ENCODE measurements at places on chromosomes 16 and 17.

DNA sequence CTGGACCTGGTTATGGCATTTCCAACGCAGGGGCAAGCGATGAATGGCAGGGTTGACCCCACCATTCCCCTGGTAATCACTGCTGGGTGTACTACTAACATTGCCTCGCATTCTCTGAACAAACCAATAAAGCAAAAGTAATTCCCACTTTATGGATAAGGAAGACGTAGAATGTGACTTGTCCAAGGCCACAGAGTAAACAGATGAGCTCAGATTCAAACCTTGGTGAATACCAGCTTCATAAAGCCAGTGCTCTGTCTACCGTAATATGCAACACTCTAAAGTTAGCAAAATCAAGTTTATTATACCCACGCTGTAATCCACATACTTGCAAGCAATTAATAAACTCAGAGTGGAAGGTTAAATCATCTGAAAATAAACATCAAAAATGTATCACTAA is 59.6 kb downstream of the ANKFY1 start:
- no peak for DNase-seq

DNA sequence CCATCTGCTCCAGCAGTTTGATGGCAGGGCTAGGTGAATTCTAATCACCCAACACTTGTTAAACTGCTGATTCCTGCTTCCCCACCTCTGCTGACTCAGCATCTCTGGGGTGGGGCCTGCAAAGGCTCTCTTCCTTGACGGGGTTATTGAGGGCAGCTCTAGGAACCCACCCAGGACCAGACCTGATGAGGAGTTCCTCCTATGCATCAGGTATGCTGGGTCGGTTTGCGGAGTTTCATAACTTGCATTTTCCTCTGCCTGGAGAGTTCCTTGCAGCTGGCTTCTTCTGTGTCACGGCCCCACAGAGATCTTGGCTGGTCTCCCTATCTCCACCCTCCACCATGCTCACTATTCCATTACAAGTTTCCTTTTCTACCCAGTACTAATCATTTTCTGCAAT is 93.4 kb upstream of the CCL2 start:
- no peak for DNase-seq

DNA sequence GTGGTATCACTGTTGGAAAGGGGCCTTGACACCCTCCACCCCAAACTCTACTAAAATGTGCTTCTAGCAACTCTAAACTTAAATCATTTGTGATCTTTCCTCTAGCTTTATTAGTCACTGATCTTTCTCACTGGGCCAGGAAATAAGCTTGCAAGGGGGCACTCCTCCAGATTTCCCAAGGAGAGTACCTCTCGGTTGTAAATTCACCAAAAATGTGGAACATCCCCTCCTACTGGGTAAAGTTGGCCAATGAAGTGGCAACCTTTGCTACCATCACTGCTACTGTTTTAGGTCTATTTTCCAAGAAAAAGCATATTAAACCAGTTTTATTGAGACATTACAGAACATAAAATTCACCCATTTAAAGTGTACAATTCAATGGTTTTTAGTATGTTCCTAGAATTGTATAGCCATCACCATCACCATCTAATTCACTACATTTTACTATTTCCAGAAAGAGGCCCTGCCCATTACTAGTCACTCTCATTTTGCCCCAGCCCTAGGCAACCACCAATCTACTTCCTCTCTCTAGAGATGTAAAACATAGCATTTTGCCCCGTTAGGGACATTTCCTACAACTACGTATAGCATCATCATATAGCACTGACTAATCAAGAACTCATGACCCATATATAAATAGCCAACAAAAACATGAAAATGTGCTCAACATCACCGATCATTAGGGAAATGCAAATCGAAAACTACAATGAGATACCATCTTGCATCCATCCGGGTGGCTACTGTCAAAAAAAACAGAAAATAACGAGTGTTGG is 44.6 kb upstream of the ADCY9 start:
- no peak for DNase-seq

- DNase-seq, result no peak
These were observed 78.5 kb upstream of the C16orf82 start for GRCh38 chr16:26988186-26988585.

- no peak for DNase-seq
These were observed 488.6 kb downstream of the CDH8 start for GRCh38 chr16:61547626-61548025.

GRCh38 chr17:54891176-54891821 is 9.4 kb upstream of the TOM1L1 start:
- DNase-seq, result peak; percentile 54

- no peak for DNase-seq
These were observed at the start of gene TBX4 for GRCh38 chr17:61452301-61453290. TBX4 (plus strand) TSS chr17:61452422; CDS start chr17:61456491, 4,069 bp downstream.

DNA sequence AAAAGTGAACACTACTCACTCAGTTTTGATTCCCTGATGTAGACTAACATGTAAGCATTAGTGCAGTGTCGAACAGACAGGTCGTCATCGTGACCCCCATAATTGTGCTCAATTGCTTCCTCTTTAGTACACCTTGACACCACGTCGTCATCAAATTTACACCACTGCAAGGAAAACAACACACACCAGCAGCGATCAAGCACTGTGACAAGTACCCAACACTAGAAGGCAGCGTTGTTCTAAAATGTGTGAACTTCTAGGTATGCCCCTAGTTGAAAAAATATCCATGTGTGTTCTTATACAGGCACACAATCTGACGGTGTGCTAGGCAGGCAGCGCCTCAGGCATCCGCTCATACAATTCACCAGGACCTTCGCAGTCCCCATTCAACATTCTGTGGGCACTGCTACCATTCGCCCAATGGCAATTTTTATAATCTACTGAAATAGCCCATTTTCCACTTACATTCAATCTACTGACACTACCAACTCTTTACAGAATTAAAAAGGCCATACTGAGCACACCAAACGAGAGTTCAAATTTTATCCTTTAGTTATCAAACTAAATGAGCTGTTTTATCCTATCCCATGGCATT is 23.1 kb downstream of the LITAFD start:
- peak; percentile 75 for DNase-seq

DNA sequence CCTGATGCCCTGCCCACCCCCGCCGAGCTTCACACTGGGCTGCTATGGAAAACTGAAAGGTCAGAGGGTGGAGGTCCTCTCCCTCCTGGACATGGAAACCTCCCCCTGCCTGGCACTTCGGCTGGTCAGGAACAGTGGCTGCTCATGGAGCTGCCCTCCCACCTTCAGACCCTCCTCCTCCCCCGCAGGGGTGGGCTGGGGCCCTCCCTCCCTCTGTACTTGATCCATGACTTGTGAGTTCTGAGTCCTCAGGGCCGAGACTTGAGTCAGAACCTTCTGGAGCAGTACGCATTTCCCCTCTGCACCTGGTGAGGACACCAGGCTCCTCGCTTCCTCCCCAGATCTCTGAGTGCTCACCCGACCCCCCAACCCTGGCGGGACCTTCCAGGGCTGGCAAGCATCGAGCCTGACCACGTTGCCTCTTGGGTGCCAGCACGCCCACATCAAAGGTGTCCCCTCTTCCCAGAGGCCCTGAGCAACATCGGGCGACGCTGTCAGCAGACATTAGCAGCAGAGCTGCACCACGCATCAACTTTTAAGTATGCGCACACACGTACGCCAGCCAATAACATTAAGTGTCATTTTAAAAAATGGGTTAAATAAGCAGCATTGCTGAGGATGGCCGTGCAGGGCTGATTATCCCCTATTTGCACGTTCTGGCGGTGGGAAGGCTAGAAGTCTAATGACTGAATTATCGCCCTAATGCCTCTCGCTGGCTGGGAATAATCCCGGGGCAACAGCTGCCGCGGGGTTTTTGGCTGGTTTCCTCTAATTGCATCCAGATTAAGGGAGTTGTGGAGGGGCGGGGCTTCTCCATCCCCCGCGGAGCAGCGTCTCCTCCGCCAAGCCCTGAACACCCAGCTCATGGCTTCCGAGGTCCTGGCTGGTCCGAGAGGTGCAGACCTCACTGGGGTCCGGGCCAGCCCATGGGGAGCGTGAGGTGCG is 98.0 kb downstream of the TBC1D16 start:
- DNase-seq, result no peak

- no peak for DNase-seq
These were observed 7.7 kb downstream of the BEAN1 start for GRCh38 chr16:66434619-66435430.

GRCh38 chr17:50922107-50922506 is 56.0 kb upstream of the TOB1 start:
- DNase-seq, result no peak

GRCh38 chr16:1494129-1494640 is 1.0 kb downstream of the TELO2 start:
- peak; percentile 64 for DNase-seq

- no peak for DNase-seq
These were observed 17.6 kb upstream of the NKD1 start for GRCh38 chr16:50530277-50531236.

DNA sequence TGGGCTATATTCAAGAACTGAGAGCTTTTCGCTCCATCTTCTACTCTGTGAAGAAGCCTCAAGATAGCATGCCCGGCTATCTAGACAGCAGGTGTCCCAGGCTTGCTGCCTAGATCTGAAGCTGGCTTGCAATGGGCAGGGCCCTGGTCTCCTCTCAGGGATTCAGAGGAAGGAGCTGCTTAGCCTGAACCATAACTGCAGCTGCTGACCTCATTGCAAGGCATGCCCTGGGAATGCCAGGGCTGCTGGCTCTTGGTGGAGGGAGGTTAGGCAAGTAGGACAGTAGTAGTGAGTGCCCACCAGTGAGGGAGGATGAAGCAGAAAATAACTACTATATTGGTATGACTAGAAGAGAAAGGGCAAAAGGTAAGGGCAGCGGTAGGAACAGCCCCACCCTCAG is 21.3 kb upstream of the SLC35B1 start:
- DNase-seq, result no peak

- no peak for DNase-seq
These were observed 326.6 kb downstream of the PHKB start for GRCh38 chr16:47787696-47788095.

GRCh38 chr17:42438600-42439567 is 15.8 kb upstream of the CAVIN1 start:
- peak; percentile 46 for DNase-seq

DNA sequence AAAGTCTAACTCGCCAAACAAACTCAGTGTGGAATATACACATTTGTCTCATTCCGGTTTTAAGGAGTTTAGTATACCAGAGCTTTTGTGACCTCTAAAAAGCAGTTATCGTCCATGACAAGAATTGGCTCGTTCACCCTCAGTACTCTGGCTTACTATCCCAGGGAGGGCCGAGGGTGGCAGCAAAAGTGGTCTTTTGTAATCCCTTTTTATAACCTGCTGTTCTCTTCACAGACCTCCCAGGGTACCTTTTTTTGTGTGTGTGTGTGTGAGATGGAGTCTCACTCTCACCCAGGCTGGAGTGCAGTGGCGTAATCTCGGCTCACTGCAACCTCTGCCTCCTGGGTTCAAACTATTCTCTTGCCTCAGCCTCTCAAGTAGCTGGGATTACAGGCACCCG is 8.9 kb downstream of the NMT1 start:
- DNase-seq, result no peak

DNA sequence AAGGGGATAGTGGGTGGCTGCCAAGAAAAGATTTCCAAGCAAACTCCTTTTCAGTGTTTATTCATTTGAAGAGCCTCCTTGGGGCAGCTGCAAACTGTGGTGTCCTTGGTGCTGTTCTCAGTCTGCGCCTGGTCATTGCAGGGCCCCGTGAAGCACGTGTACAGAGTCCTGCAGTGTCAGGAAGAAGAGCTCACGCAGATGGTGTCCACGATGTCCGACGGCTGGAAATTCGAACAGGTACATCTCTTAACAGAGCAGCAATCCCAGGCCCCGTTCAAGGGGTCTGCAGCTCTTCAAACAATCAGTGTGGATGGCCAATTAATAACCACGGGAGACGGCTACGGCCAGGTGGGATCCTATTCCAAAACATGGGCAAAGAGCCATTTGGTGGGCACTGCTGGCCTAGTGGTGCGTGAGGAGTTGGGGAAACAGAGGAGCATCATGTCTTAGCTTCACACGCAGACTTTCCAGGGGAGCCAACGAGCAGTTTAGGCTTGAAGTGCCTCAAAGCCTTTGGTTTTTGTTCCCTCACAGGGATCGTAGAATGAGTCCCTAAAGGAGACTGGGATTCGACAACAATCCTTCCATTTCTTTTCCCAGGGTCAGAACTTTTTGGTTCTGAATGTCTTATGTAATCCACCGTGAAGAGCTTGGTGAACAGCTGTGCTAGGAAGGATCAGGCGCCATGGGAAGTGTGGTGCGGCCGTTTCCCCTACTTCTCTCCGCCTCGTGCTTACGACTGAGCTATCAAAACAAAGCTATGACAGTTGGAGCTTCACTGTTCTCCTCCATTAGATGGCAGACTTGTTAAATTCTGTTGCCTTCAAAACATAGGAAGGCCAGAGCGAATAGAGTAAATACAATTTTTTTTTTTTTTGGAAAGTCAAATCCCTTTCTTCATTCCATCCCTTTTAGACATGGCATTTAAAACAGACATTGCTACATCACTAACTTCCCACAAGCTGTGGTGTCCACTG is 12.6 kb downstream of the KCTD2 start:
- DNase-seq, result peak; percentile 72

GRCh38 chr17:49327835-49328784 is 33.9 kb downstream of the ZNF652 start:
- peak; percentile 76 for DNase-seq

- no peak for DNase-seq
These were observed 129.6 kb downstream of the MRM1 start for GRCh38 chr17:36730857-36731490.

- DNase-seq, result no peak
These were observed 394 bp upstream of the CPD start for GRCh38 chr17:30378241-30378824.

DNA sequence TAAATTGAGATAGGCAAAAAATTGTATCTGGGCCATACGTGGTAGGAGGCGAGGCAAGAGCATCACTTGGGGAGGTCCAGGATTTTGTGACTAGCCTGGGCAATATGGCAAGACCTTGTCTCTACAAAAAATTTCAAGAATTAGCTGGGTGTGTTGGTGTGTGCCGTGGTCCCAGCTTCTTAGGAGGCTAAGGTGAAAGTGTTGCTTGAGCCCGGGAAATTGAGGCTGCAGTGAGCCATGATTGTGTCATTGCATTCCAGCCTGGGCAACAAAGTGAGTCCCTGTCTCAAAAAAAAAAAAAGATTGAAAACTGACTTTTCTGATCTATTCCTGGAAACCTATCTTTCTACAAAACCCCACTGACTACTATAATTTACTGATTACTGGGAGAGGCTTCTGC is 26.7 kb downstream of the CDK12 start:
- DNase-seq, result no peak

GRCh38 chr16:23059433-23059832 is 89.8 kb downstream of the USP31 start:
- no peak for DNase-seq

GRCh38 chr17:61174310-61174709 is 225.3 kb upstream of the TBX2 start:
- DNase-seq, result no peak

DNA sequence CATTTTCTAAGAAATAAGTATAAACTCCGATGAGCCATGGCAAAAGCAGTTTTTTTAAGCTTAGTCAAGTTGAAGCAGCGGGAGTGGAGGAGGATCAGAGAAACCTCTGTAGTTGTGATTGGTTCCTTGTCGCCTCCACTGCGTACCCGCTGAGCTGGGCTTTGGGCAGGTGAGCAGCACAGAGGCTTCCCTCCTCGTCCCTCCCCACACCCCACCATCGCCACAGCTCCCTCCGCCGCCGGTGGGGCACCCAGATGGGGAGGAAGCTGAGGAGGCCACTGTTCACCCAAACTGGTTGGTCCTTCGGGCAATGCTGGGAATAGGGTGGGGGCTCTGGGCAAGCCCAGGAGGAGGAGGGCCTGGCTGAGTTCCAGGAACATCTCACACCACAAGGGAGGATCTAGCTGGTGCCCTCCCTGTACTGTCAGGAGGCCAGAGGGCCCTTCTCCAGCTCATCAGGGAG is 5.2 kb upstream of the MRPL38 start:
- no peak for DNase-seq

Data from KBM-7 (cell line).